ENCODE measurements at places on chromosomes 5 and 9.

- no peak for DNase-seq
These were observed 614.1 kb downstream of the EBF1 start for GRCh38 chr5:158485604-158486081.

DNA sequence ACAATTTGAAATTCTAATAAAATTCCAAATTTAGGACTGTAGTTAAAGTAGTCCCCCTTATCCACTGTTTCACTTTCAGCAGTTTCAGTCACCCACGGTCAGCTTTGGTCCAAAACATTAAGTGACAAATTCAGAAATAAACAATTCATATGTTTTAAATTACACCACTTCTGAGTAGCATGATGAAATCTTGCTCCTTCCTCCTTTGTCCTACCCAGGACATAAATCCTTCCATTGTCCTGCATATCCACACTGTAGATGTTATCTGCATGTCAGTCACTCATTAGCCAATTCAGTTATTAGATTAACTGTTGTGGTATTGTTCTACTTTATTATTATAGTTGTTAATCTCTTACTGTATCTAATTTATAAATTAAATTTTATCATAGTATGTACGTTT, 376.5 kb downstream of the SH3GL2 start:
- no peak for DNase-seq

- DNase-seq: no peak
These were observed 3.4 kb downstream of the TLE1 start for GRCh38 chr9:81685763-81686613.

- DNase-seq: no peak
These were observed 3.5 kb upstream of the TNIP1 start for GRCh38 chr5:151084363-151084762.

DNA sequence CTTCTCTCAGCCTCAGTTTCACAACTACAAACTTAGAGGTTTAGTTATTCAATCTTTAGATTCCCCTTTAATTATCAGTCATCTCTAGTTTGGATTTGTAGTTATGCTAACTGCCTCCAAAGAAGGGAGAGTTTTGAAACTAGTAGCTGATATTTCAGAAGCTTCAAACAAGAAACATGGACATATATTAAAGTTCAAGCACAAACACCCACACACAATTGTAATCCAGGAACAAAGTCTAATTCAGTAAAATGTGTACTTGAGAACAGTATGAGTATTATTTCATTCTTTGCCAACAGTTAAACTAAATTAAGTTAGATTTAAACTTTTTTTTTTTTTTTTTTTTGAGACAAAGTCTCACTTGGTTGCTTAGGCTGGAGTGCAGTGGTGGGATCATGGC, 71.2 kb upstream of the ABCA1 start:
- DNase-seq: no peak

DNA sequence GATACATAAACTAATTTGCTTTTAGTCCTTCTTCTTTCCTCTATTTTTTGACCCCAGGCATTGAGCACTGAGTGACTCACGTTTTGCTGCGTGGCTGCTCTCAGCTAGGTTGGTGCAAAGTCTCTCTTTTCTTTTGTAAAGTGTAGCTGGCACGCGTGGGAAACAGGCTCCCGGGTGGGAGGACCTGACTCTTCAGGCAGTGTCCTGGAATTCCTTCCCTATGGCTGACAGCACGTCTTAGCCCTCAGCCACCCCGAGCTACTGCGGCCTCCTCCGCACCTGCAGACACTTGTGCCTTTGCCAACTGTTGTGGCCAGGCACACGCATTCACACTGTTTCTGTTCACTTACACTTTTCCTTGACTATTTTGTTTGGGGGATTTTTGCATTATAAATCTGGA, 877 bp upstream of the SCGB3A1 start:
- no peak for DNase-seq

DNA sequence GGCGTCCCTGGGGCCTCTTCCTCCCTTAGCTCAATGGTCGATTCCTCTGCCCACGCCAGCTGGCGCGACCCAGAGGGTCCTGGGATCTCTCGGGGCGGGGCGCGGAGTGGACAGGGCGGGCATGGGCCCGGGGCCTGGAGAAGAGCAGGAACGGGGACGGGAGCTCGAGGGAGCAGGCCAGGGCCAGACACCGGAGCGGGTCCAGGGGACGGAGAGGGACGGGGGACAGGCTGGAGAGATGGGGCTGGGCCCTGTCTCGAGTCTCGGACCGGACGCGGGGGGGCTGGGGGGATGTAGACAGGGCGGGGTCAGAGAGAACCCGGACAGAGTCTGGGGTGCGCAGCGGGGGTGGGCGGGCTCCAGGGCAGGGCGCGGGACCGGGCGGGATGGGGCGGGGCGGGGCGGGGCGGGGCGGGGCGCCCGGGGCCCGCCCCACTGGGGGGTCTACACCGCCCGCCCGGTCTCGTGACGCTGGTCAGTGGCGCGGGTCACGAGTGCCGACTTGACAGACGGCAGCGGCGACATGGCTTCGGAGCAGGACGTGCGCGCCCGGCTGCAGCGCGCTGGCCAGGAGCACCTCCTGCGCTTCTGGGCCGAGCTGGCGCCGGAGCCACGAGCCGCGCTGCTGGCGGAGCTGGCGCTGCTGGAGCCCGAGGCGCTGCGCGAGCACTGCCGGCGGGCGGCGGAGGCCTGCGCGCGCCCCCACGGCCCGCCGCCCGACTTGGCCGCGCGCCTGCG, at the start of gene UAP1L1:
UAP1L1 (plus strand) TSS at position 508 of the 738 bp plus-strand sequence; CDS start at position 524, 16 bp downstream.
- DNase-seq: no peak

GRCh38 chr5:10653043-10653442, 89.2 kb downstream of the ANKRD33B start:
- DNase-seq: no peak

DNA sequence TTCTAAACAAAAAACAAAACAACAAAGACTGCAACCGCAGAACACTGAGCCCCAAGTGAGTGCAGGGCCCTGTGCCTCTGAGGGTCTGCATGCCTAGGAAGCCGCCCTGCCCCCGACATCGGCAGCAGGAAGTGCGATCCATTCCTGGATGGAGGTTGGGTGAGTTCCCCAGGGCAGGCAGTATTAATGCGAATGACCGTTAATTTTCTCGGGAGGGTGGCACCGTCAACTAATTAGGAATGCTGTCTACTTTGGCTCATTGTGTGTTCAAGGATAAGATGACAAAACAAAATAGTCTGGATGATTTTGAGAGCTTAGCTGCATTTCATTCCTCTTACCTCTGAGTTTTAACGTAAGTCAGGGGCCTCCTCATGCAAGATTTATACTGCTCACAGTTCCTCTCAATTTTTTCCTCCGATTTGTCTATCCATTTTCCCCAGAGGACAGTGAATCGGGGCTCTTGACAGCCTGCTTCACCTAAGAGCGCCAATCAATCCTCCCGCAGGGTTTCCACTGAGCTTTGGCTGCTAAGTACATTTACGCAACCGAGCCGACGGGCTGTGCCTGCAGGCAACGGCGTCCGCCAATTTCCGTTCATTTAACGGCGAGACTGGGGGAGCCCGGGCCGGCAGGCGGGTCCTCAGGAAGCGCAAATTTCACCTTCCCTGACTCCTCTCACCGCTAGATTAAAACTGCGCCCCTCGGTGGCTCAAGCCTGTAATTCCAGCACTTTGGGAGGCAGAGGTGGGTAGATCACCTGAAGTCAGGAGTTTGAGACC, 2.9 kb upstream of the NXNL2 start:
- peak; percentile 72 for DNase-seq

- DNase-seq: peak; percentile 60
These were observed 1.3 kb downstream of the NIM1K start for GRCh38 chr5:43193181-43193893.

DNA sequence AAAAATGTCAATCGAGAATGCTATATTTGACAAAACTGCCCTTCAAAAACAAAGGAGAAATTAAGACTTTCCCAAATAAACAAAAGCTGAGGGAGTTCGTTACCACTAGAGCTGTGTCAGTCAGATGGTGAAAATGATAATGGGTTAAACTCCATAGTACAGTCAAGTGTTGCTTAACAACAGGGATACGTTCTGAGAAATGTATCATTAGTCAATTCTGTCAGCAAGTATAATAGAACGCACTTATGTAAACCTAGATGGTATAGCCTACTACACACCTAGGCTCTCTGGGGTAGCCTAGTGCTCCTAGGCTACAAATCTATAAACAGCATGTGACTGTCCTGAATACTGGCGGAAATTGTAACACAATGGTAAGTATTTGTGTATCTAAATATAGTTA, 138.7 kb downstream of the DRD1 start:
- DNase-seq: no peak

DNA sequence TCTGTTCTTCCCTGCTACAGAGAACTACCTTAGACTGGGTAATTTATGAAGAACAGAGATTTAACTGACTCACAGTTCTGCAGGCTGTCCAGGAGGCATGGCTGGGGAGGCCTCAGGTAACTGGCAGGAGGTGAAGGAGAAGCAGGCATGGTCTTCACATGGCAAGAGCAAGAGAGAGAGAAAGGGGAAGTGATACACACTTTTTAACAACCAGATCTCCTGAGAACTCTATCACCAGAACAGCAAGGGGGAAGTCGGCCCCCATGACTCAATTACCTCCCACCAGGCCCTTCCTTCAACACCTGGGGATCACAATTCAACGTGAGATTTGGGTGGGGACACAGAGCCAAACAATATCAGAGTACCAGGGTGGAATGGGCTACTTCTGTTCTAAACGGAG, 766.8 kb downstream of the TLE1 start:
- DNase-seq: no peak

DNA sequence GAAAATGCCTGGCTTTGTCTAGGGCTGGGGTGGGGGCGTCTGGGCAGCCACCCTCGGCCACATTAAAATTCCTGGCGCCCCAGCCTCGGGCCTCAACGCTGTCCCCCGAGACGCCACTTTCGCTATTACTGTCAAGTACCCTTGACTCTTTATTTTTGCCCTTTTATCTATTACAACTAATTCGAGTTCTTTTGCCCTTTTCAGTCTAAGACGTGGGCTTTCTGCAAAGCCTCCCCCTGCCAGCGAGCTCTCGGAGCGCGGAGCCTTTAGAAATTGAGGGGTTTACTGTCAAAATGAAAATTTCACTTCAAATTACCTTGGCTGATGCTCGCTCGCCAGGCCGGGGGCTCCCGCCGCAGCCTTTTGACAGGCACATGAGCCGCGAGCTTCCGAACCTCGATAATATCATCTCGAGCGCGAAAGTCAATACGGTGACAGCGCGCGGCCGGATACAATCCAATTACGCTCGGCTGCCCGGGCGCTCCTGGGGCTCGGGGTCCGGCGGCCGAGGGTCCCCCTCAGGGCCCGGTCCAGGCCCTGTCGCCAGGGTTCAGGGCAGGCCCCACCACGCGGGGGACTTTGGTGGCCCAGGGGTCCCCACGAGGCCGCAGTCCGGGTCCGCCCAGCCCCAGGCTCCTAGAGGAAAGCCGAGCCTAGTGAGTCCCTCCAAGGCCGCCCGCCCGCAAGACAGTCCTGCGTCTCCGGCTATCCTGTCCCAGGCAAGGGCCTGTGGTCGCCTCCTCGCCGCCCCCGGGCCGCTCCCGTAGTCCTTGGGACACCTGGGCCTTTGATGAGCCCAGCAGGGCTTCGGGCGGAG, 6.7 kb downstream of the IRX4 start:
- DNase-seq: peak; percentile 86

GRCh38 chr5:2833556-2833955, 82.1 kb upstream of the IRX2 start:
- DNase-seq: no peak

- no peak for DNase-seq
These were observed 27.4 kb downstream of the PTPA start for GRCh38 chr9:129138476-129139232.

DNA sequence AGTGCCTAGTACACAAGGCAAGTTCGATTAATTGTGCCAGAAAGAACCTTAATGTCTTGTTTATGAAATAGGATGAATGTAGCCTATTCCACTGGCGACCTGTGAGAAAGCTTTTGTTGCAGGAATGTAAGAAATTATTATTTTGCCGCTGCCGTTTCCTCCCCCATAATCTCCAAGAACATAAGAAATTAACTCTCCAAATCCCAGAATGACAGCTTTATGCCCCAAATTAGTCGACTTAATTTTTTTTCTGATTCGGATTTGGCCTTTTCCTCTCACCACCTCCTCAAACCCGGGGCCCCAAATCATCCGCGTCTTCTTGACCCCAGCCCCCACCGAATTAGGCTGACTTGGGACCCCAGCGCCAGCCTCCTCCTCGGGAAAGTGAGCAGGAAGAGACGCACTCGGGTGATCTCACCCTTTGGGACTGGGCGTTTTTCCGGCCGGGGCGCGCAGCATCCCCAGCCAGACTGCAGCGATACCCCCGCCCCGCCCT, 682 bp upstream of the SPTAN1 start:
- DNase-seq: no peak

- no peak for DNase-seq
These were observed 368.1 kb downstream of the TLE4 start for GRCh38 chr9:79939819-79940218.

- DNase-seq: no peak
These were observed 474.7 kb downstream of the DIRAS2 start for GRCh38 chr9:90167914-90168313.

DNA sequence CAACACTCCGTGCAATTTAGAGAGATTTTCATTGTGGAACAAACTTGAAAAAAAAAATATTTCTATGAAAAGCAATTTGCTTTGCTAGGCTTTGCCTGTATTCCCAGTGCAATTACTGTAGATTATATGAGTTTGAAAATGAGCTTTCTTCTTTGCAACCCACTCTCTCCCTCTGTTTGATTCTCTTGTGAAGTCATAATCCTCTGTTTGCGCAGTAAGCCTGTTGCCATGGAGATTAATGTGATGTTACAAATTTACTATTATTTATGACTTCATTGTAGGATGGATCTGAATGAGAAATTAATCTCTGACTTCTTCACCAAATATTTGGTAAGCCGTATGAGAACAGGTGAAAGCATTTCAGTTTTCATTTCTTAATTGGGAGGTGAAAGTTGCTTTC, 320.3 kb downstream of the SPATA31D1 start:
- DNase-seq: no peak

DNA sequence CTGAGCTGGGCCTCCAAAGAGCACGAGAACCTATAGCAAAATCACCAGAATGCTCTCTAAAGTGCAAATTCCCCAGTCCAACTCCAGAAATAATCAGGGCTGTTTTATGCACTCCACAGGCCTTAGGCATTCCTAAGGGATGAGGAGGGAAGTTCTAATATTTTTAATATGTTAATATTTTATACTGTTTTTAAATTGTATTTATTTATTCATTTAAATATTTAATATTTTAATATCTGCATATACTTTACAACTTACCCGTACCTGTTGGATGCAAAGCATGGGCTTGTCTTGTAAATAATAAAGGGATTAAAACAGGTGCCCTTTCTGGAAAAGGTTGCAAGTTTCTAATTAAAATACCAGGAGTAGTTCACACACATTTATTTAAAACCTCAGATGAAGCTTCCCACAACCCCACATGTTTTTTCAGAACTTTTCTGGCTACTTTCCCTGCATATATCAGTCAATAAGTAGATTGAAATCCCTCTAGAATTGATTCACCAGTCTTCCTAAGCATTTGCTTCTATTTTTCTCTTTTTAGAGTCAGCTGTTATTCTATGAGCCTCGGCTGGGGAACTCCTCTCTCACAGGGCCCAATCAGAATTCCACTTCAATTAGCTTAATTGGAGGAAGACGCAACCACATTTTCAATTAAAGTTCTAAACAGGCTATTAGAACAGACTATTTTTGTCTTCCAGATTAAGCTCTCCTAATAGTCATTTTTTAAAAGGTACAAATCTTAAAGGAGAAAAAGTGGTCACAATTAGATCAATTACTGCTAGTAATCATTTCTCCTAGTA, 140.8 kb downstream of the CDH6 start:
- no peak for DNase-seq

All from retina (tissue), 1 donor.